ENCODE measurements at places on chromosomes 5 and 9.

GRCh38 chr5:8176101-8176693 lies 307.2 kb downstream of the MTRR start:
- DNase-seq, result no peak

DNA sequence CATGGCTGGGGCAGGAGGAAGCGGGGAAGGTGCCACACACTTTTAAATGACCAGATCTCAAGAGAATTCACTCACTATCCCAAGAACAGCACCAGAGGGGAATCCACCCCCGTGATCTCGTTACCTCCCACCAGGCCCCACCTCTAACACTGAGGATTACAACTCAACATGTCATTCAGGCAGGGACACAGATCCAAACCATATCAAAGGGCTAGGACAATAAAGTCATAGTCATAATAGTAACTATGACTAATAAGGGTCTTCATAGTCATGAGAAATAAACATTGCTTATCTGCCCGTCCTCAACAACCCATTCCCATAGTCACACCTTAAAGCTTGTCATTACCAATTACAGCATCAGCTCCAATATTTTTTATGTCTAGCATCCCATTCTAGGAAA lies 65.3 kb upstream of the SMC2 start:
- no peak for DNase-seq

GRCh38 chr5:68287976-68288706 lies 72.6 kb downstream of the PIK3R1 start:
- DNase-seq, result peak; percentile 80

- peak; percentile 46 for DNase-seq
These were observed 10.1 kb upstream of the NRARP start for GRCh38 chr9:137311986-137312851.

DNA sequence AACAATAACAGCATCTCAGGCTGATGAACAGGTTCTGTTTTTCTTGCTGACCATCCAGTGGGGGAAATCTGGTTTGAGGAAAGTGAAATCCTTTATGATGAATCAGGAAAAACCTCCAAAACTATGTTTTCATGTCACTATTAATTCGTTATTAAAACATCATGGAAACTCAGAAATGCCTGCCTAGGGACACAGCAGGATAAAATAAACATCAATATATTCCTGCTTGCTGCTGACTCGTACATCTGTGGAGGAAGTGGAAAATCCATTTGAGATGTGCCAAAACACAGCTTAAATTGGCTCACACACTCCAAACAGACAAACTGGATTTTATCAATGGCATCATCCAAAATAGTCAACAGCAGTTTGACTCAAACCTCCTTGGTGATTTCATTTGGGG lies 53.0 kb downstream of the TEK start:
- DNase-seq, result no peak

- DNase-seq, result no peak
These were observed 40.0 kb upstream of the ORM1 start for GRCh38 chr9:114282926-114283325.

DNA sequence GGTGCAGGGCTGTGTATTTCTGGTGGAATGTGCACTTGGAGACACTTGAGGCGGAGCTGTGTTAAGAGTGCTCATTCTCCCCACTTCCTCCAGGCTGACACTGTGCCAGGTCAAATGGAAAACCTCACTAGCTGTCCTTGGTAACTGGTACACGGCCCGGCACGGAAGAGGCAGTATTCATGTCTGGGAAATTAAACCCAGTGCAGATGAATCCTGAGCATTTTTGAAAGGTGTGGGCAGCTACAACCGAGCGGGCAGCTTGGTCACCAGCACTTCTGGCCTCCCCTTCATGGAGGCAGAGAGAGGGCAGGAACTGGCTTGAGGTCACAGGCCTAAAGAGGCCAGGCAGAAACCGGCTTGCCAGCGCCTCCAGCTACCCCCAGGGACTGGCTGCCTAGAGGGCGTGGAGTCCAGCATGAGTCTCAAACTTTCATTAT lies 1.6 kb downstream of the CLPTM1L start:
- DNase-seq, result peak; percentile 45

DNA sequence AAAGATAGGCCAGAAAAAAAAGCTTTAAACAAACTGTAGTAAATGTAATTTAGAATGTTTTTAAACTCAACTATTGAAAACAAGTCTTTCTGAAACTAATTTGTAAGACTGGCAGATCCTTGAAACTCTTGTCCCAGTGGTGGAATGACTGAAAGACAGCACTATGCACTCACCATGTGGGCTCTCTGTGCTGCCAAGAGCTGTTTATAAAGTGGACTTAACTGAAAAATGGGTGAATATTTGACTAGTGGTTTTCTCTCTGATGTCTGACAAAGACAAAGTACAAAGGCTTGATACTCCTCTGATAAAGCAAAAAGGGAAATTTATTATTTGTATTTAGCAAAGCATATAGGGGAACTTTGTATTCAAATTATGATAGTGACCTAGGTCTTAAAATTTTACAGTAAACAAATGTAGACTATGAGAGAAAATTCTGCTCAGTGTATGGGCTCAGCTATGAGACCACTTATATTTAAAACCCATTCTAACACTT lies 635.4 kb downstream of the NR2F1-AS1 start:
- no peak for DNase-seq

- DNase-seq, result no peak
These were observed 134.8 kb upstream of the RGMB start for GRCh38 chr5:98638701-98639100.

GRCh38 chr5:51095486-51095885 lies 287.8 kb upstream of the ISL1 start:
- DNase-seq, result no peak

GRCh38 chr5:175321927-175322532 lies 122.0 kb downstream of the DRD1 start:
- DNase-seq, result no peak

DNA sequence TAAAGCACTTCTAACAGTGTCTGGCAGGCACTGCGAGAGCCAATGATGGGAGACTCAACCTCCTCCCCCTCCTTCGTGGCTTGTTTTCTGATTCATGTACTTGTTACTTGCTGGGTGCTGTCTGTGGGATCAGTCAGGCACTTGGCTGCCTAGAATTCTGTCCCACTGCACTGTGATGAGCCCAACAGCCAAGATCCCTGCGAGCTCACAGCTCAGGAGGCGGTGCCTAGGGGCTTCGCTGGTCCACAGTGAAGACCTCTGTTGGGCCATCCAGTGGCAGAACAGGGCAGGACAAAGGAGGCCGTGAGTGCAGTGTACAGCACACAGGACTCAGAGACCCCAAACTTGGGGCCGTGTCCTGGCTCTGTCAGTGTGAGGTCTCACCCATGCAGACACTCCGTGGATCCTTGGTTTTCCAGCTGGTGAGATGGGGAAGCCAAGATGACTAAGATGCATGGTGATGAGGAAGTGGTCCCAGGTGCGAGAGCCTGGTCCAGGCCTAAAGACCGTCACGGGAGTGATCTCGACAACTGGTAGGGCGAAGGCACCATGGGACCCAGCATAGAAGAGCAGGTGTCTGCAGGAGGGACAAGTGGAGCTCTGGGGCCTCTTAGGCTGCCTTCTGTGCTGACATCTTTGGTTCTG lies 19.5 kb downstream of the MYMK start:
- DNase-seq, result no peak

GRCh38 chr9:38368731-38369130 lies 23.8 kb upstream of the ALDH1B1 start:
- DNase-seq, result no peak

- no peak for DNase-seq
These were observed 31.1 kb upstream of the FRMD3 start for GRCh38 chr9:83569326-83569725.

DNA sequence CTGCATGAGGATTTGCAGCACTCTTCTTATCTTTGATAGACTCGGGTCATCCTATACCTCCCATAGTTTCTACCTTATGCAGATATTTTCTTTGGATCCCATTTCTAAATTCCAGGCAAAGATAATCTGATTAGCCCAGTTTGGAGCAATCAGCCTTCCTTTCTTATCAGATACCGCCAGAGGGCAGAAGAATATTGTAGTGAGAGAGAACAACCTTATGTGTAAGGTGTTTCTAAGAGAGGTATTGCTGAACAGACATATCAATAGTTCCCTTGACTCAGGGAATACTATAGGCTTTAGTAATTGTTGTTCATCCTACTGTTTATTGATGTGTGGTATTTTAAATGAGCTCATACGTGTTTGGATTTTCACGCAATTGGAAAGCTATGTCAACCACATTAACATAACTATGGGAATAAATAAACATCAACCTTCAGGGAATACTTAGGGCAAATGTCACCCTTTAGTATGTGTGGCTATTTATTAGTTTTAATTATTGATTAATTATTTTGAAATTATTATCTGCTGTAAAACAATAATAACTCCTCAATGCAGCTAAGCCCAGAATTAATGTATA lies 1435.2 kb upstream of the CDH9 start:
- DNase-seq, result no peak

DNA sequence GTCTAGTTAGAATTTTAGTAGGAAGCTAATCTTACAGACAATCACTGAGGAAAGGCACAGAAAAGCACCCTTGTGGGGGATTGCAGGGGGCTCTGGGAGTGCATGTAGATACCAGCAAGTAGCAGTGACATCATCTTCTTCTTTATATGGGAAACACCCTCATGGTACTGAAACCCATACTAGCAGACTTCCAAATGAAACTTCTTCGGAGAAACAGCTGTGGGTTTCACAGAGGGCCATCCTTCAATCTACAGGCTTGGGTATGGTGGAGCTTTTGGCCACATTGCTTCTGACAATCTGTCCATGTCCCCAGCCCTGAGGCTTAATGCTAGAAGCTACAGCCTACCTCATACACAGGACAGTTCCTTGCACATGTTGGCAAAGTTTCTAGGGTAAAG lies 165.2 kb upstream of the NFIB start:
- no peak for DNase-seq

DNA sequence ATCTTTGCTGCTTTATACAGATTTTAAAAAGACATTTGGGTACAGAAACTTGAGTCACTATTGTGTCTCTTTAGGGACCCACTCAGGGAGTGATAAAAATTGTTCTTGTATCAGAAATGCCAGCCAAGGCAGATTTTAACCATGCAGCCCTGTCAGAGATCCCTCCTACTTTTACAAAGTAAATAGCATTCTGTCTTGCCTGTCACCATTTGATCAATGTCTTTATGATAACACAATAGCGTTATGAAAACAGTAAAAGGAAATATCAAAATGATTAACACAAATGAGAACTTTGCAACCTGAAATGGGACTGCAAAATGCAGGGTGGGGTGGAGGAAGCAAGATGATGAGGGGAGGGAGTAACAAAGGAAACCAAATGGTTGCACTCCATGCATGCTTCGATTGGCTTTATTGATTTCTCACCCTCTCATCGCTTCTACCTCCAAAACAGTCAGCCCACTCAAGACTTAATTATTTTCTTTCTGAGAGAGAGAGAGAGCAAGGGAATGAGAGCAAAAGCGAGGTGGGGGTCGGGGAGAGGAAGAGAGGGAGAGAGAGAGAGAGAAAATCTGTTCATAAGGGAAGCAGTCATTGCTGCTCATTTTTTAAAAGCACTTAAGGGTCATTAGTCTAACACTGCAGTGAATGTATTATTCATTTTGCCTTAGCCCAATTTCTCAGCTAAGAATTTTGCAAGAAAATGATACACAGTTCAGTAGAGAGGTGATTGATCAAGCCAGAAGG lies 576.5 kb downstream of the CSNK1G3 start:
- DNase-seq, result no peak

DNA sequence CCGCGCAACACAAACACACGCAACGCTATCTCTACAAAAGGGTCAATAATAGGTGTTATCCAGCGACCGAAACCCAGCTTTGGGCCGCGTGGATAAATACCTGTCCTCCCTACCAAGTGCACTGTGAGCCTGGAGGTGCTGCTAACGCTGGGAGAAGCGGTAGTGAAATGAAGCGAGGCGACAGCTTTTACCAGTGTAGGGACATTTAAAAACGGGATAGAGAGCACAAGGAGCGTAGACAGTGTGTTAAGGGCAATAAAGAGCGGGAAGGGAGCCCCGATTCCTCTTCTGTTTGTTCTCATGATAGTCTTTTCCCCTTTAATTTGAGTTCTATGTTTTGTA lies 421 bp upstream of the DEPDC1B start:
- no peak for DNase-seq

GRCh38 chr9:136104916-136105315 lies 9.8 kb upstream of the NACC2 start:
- no peak for DNase-seq

GRCh38 chr5:112861638-112861985 lies 525 bp downstream of the SRP19 start:
- no peak for DNase-seq

GRCh38 chr9:18358325-18358724 lies 115.6 kb upstream of the ADAMTSL1 start:
- DNase-seq, result no peak

GRCh38 chr9:93575796-93576257 lies 557 bp upstream of the PHF2 start:
- no peak for DNase-seq

GRCh38 chr5:77776554-77777206 lies 541 bp upstream of the TBCA start:
- no peak for DNase-seq

- no peak for DNase-seq
These were observed 23.0 kb downstream of the SLC28A3 start for GRCh38 chr9:84317563-84317962.

DNA sequence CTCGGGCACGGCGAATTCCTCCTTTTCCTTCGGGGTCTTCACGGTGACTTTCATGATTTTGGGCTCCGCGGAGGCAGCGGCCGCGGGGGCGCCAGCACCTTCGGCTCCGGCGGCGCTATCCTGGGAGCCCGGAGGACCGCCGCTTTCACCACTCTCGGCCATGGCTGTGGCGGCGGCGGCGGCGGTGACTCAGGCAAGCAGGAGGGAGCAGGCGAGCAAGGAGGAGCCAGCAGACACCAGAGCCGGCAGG lies 315 bp downstream of the UBQLN1 start:
- DNase-seq, result no peak

- DNase-seq, result no peak
These were observed 28.0 kb downstream of the TEX10 start for GRCh38 chr9:100324594-100325200.

GRCh38 chr9:3498691-3499090 lies 27.1 kb downstream of the RFX3 start:
- DNase-seq, result no peak

DNA sequence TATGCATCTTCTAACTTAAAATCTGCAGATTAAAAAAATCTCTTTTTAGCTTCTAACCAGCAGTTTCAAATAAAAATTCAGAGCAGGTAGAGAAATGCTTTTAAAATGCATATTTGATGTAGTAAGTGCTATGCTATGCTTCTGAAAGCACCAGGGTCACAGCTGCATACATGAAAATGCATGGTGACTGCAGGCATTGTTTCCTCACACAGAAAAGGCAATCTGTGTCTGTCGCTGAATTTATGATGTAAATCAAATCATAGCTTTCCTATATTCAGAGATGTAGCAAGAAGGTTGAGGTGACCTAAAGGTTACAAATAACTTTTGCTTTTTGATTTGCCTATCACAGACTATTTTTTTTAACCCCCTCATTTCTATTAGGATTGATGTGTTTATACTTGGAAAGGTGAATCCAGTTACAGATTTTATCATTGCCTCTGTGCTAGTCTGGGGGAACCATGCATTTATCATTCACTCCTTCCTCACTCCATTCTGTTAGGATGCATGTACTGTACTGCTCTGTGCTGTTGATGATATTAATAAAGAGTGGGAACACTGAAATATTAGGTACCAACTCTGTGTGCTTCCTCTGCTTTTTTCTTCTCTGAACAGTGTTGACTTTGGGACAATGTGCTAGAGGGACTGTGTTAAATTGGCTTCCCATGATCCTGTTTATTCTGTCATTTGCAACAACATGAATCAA lies 65.6 kb downstream of the FOCAD start:
- no peak for DNase-seq
